ENCODE measurements at places on chromosomes 5 and 9.

DNA sequence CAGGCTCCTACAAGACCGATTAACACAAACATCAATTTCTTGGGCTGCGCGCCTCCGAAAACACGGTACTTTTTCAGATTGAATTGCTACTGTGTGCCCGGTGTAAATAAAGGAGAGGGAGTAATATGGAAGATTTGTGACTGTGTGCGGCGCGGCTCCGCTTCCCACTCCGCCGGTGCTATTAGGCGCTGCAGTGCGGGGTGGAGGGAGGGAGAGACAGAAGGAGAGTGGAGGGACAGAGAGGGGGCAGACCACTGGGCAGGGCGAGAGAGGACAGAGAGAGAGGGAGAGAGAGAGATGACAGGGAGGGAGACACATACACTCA lies 24.7 kb upstream of the RNU6ATAC start:
- no peak for DNase-seq

- no peak for DNase-seq
Observed at GRCh38 chr9:114384836-114385396, 2.9 kb downstream of the AKNA start.

DNA sequence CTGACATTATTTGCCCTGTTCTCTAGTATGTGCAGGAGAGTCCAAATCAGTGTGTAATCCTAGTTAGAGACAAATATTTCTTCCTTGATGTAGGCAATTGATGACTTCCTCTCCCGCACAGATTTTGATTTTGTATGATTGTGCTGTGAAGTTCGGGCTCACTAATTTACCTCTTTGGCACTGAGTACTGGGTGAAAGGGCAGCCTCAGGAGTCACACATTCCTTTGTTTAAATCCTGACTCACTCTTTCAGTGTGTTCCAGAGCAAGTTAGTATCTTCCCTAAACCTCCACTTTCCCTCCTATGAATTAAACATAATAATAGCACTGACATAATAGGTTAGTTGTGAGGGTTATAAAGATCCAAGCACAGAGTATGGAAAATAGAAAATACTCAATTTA lies 269.7 kb downstream of the ISL1 start:
- DNase-seq = no peak

GRCh38 chr9:124771867-124772679 lies 962 bp upstream of the NR6A1 start:
- DNase-seq = peak; percentile 70

DNA sequence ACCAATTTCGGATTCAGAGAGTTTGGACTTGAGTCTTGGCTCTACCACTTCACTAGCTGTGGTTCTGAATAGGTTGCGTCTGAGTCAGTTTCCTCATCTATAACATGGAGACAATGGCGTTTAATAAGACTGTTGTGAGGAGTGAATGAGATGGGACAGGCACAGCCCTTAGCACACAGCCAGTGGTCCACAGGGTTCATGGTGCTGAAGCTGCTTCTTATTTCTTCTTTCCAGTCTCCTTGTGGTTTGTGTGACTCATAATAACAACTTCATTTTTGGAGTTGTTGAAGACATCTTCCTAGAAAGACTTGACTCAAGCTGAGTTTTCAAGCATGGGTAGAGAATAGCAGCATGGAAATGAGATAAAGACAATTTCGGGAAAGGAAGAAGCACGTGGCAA lies 172.6 kb upstream of the PPP2R2B start:
- no peak for DNase-seq

DNA sequence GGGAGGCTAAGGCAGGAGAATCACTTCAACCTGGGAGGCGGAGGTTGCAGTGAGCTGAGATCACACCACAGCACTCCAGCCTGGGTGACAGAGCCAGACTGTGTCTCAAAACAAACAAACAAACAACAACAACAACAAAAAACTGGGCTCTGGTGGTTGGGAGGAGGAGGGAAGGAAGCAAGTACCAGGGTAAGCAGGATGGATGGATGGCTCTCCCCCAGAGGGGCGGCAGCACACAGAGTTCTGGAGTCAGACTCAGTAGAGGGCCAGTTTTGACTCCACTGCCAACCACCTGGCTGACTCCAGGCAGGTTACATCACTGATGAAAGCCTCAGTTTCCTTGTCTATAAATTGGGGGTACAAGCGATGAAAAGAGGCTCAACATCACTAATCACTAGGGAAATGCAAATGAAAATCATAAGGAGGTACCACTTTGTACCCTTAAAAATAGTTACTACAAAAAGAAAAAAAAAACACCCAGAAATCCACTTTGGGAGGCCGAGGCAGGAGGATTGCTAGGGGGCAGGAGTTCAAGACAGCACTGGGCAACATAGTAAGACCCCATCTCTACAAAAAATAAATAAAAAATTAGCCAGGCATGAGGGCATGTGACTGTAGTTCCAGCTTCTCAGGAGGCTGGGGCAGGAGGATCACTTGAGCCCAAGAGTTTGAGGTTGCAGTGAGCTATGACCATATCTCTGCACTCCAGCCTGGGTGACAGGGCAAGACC lies 3.2 kb downstream of the SLC22A4 start:
- DNase-seq = no peak

Measured in posterior cingulate gyrus (tissue), 11 donors.